ENCODE measurements at places on chromosomes 4 and X.

- DNase-seq: no peak
Observed at GRCh38 chr4:3494462-3494871, 31.4 kb downstream of the DOK7 start.

DNA sequence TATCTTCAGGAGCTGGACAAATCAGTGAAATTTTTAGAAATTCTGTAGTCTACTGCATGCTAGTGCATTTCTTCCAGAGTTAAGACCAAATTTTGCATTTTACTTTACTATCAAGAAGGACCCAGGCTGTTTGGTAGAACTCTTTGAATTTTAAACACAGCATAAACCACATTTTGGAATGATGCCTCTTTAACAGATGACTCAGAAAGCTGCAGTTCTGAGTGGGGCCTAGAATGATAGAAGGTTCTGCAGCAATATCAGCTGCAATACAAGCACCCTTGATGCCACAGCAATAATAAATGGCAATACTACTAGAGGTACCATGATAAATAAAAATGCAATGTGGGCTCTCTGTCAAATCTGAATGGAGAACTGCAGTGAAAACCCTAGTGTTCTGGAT, 198.7 kb downstream of the TMA16 start:
- DNase-seq: no peak

- peak; percentile 49 for DNase-seq
Observed at GRCh38 chr4:184534511-184535391, 60.4 kb upstream of the IRF2 start.

DNA sequence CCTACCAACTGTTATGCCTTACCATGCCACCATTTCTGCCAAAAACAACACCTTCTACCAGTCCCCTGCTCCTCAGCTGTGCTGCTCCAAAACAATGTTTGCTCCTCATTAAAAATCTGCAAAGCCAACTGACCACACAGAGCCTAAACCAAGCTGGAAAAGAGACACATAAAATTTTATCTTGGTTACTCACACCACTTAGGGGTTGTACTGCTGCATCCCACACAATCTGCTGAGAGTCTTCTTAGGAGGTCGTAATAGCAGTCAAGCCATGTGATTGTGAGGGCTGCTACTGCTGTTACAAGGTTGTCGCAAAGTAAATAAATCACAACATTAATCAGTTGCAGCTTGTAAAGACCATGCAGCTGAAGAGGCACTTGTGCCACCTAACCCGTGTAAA, 607.4 kb upstream of the FAM241A start:
- no peak for DNase-seq

- DNase-seq: no peak
Observed at GRCh38 chrX:104135677-104136076, 21.1 kb downstream of the SLC25A53 start.

DNA sequence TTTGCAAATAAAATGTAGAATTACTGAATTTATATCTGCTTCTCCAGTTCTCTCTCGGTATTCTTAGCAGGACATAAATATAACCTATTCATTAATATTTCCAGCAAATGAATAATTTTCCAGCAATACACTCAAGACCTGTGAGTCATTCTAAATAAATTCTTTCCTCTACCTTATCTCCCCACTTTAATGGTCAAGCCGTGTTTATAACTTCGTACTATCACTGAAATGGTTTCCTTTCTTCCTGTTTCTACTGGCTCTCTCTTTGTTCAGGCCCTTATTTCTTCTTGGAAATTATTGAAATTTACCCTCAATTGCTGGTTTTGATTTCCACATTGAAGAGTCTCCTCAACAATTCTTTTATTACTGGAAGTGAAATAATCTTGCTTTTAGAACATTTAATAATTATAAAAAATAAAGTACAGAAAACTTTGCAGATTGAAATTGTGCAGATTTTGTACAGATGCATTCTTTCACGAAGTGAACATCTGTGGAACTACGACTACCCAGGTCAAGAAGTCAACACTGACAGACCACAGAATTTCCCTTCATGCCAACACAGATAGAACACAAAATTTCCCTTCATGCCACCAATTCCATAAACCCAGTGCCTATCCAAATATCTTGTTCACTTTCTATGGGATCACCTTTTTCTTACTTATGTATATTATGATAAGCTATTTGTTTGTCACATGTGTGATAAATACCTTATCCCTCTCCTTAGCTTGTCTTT, 205.7 kb downstream of the FAT4 start:
- no peak for DNase-seq

GRCh38 chr4:138399081-138399480, 156.9 kb upstream of the SLC7A11 start:
- DNase-seq: no peak

DNA sequence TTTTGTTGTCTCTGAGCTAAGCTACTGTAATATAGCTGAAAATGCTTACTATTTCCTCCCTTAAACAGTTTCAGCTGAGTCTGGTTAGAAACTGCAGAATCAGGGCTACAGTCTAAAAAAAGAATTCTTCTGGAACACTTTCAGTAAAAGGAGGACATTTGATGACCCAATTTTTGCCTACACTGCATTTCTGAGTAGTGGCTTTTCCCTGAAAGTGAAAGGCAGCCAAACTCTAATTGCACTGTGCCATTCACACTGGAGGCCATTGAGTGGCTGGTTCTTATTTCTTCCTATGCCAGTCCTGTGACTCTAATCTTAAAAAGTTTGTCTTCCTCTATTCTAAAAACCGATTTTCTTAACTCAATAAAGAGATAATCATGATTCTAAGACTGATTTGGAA, 526.0 kb downstream of the CFAP47 start:
- DNase-seq: no peak

DNA sequence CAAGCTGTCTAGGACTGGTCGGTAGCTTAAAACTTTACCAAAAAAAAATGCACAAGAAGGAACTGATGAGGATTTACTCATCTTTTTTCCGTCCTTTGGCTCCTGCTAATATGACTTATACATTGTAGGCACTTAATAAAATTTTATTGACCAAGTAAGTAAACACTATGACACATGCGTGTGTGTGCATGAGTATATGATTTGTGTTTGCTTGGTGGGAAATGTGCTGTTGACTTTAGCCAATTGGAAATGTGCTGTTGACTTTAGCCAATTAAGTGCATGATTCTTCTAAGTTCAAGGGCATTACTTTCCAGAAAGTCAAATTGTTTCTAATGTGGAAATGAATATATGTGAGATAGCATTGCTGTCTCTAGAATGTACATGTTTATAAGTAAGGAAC, 78.3 kb downstream of the FIP1L1 start:
- DNase-seq: no peak

DNA sequence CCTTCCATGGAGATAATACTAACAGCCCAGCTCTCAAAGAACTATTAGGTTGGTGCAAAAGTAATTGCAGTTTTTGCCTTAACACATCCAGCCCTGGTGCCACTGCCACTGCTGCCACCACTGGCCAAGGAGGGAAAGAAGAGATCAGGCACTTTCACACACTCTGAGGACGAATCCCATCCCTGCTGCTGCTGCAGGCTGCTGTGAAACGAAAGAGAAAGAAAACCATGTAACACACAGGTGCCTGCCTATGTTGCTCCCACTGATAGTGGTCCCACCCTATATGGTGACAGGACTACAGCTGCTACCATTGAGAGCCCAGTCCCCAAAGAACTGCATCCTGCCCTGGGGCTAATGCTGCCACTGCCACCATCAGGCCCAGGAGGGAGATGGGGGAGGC, 35.1 kb downstream of the TMLHE start:
- no peak for DNase-seq

- no peak for DNase-seq
Observed at GRCh38 chr4:128844931-128845330, 35.4 kb downstream of the JADE1 start.

GRCh38 chrX:150544835-150545770, 23.3 kb upstream of the MTM1 start:
- no peak for DNase-seq

GRCh38 chrX:134570509-134570846, 87.8 kb downstream of the PLAC1 start:
- DNase-seq: no peak

- DNase-seq: no peak
Observed at GRCh38 chr4:64271601-64272081, 137.6 kb downstream of the TECRL start.

GRCh38 chrX:97628807-97629596, 745.3 kb downstream of the RPA4 start:
- no peak for DNase-seq

DNA sequence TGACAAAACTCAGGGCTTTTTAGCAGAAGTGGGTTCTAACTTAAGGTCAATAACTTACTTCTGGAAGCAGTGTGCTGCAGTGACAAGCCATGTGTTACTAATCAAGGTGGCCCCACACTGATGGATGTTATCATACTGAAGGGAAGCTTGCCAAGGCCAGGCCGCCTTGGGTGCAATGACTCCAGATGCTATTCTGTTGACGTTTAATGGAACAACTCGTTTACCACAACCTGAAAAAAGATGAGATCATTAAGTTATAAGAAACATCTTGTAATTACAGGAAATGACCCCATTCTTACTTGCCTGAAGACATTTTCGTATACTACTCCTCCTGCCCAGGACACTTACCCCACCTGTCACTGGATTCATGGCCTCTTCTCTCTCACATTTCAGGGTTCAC, 38.9 kb upstream of the TMPRSS11D start:
- DNase-seq: no peak

DNA sequence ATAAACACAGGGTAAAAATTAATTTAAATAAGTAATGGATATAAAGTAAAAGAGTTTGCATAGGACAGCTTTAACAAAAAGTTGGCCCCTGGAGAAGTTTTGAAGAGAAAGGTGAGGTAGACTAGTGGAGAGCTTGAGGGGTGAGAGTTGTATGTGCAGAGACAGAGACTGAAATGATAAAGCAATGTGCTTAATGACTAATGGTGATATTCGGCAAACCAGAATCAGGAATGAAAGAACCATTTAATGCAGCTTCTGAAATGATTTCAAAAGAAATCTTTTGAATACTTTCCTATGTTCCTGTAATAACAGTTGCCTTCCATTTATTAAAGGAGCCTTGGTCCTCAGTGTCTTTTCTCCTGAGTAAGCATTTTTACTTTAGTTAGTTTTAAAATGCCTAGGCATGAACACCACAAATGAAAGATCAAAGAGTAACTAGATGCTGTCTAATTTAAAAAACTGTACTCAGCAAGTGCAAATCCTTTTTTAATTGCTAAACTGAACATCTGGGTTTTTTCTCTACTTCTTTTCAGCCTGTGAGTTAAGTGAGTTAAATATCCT, 28.5 kb downstream of the CAMK2D start:
- no peak for DNase-seq

- peak; percentile 32 for DNase-seq
Observed at GRCh38 chrX:76279007-76279406, 106.1 kb downstream of the PBDC1 start.

DNA sequence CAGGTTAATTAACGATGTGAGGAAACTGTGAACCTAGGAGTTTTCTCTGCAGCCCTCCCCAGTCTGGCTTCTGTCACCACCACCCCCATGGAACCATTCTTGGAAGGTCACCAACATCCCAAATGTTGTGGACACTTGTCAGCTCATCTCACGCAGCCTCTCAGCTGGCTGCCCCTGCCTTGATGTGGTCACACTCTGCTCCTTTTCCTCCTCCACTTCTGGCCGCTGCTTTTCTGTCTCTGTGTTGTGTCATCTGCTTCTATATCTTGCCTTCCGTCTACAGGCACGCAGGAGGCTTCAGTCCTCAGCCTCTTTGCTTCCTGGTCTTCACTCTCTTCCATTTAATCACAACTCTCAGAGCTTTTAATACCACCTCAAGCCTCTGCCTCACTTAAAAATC, 371.5 kb upstream of the SLIT2 start:
- DNase-seq: no peak

- DNase-seq: no peak
Observed at GRCh38 chr4:38078590-38079421, 118.6 kb downstream of the PTTG2 start.

DNA sequence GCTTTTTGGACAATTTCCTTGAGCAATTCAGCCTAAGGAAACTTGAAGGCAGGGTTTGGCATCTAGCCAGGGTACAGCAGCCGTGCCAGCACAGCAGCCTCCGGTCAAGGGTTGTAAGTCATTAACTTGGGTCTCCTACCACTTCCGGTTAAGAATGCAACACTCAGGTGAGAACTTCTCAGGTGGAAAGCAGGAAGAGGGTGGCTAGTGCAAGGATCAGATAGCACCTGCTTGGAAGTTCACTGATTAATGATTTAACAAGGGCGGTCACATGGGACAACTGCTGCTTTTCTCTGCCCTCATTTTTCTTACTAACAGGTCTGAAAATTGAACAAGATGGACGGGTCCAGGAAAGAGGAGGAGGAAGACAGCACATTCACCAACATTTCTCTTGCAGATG, 30.1 kb upstream of the SCOC start:
- DNase-seq: no peak

- DNase-seq: no peak
Observed at GRCh38 chr4:163194593-163194992, 27.9 kb upstream of the NAF1 start.

- no peak for DNase-seq
Observed at GRCh38 chrX:78064152-78064551, 39.9 kb upstream of the PGK1 start.

- DNase-seq: no peak
Observed at GRCh38 chr4:54745031-54745770, 87.4 kb downstream of the KIT start.

GRCh38 chr4:176464748-176465147, 145.0 kb downstream of the SPCS3 start:
- no peak for DNase-seq

- DNase-seq: no peak
Observed at GRCh38 chrX:15344106-15344505, 8.8 kb upstream of the PIGA start.

- no peak for DNase-seq
Observed at GRCh38 chr4:159697322-159698283, 594.7 kb downstream of the RAPGEF2 start.

- no peak for DNase-seq
Observed at GRCh38 chr4:91032725-91033445, 905.7 kb downstream of the CCSER1 start.

GRCh38 chr4:86358257-86358656, 1.6 kb downstream of the MAPK10 start:
- DNase-seq: no peak

- DNase-seq: peak; percentile 22
Observed at GRCh38 chrX:3815896-3816664, 102.6 kb upstream of the PRKX start.

- DNase-seq: no peak
Observed at GRCh38 chrX:9447906-9448305, 17.0 kb upstream of the TBL1X start.

DNA sequence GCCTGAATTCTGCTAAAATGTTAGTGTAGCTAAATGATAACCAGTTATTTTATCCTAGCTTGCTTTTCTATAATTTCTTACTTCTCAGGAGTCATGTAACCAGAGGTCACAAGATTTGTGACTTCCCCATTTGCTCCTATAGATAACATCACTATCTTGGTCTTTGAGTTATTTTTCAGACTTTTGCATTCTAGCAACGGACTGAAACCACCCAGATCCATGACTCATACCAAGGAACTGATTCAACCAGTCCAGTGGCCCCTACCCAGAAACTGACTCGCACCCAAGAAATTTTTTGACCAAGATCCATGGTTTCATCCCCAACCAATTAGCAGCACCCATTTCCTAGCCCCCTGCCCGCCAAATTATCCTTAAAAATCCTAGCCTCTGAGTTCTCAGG, 50.0 kb downstream of the IQCM start:
- DNase-seq: no peak
